Right renal cortex interstitium (tissue), 3 donors: ENCODE measurements at places on chromosomes 12 and 14.
A peak's percentile ranks its signal among the peaks of the same experiment; 100 is the strongest.

DNA sequence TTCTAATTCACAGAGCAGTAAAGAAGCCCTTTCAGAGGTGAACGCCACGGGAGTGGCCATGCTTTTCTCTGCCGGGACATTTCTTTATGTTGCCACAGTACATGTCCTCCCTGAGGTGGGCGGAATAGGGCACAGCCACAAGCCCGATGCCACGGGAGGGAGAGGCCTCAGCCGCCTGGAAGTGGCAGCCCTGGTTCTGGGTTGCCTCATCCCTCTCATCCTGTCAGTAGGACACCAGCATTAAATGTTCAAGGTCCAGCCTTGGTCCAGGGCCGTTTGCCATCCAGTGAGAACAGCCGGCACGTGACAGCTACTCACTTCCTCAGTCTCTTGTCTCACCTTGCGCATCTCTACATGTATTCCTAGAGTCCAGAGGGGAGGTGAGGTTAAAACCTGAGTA lies 26.2 kb upstream of the PLEKHD1 start:
- DNase-seq: no peak

GRCh38 chr12:3041558-3042164 lies 35.5 kb upstream of the TSPAN9 start:
- peak; percentile 54 for DNase-seq

DNA sequence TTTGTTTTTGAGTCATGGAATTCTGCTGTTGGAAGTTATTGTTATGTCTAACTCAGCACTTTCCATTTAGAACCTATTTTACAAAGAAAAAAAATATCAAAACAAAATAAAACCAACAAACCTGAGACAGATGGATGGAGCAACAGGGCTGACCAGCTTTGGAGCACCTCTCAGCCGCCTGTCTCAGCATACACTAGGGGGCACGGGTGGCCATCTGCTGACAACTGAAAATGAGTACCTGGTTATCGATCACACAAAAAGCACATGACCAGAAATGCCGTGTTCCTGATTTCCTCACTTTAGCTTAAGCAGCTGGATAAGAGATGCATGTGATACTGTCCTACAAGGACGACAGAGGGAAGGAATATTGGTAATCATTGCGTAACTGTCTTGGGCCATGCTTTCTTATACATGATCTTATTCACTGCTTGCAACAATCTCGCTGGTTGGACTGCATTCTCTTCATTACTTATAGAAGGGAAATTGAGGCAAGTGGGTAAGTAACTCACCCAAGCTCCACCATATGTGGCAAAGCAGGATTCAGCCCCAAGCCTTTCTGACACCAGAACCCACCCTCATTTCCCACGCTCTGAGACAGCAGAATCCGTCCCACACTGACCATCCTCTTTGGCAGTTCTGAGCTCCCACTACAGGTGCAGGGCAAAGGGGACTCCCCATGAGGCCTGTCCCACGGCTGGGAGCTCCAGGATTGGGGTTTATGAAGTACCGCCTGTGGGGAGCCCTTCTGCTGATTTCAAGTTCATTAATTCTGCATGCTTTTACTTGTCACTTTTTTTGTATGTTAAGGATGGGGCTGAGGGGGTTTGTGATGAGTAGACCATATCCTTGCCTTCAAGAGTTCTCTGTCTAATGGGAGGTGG lies 43.5 kb downstream of the C14orf132 start:
- no peak for DNase-seq

GRCh38 chr14:70472253-70473159 lies 20.5 kb downstream of the ADAM21 start:
- DNase-seq: no peak

- DNase-seq: no peak
These were observed 111.2 kb downstream of the ITPR2 start for GRCh38 chr12:26721800-26722199.

- DNase-seq: no peak
These were observed 33.5 kb downstream of the TEAD4 start for GRCh38 chr12:2992724-2993123.

- DNase-seq: no peak
These were observed 102.8 kb upstream of the BCAT1 start for GRCh38 chr12:25051656-25052195.

DNA sequence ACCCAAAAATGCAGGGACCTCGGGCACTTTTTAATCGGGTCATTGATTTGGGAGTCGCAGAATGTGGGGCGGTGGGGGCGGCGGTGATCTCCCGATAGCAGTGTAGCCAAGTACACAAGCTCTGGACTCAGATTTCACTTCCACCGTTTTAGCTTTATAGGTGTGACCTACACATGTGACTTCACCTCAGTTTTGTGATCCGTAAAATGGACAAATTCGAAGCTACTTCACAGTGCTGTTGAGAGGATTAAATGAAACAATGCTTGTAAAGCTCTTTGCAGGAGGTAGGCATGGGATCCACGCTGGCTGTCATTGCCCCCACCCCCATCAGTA lies 478 bp downstream of the RITA1 start:
- DNase-seq: no peak

- no peak for DNase-seq
These were observed 49.0 kb upstream of the SLC8A3 start for GRCh38 chr14:70237710-70238109.

DNA sequence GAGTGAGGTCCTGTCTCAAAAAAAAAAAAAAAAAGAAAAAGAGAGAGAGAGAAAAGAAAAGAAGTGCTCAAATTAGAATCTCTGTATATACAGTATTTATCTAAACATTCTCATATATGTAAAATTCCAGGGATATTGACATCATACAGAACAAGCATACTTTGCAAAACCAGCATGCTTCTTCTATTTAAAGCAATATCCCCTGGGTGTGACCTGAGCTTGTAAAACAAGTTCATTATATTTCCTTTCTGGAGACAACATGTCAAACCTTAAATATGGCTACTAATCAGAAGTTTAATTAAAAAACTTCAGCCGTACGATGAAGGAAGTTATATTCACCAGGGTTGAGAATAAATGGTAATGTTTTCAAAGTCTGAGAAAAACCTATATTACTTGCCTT lies 175.8 kb upstream of the HMGA2 start:
- DNase-seq: no peak

DNA sequence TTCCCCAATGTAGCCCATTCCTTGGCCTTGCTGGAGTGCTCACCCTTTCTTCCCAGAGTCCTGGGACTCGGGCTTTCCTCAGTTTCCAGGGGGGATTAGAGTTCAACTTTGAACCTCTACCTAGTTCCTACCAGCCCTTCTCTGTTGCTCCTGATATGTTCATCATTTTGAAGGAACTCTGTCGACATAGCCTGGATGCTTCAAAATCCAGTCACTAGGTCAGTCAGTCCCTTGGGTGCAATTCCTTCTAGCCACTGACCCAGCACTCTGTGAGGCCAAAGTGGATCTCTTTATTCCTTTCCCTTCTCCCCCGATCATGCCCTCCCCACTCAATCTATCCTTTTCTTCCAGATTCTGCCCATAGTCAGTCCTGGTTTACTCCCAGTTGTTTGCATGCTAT lies 72.3 kb upstream of the TMCC3 start:
- no peak for DNase-seq

- DNase-seq: no peak
These were observed 141.3 kb downstream of the TSPAN9 start for GRCh38 chr12:3218228-3219171.

GRCh38 chr14:62736048-62737043 lies 308.9 kb downstream of the KCNH5 start:
- DNase-seq: no peak

DNA sequence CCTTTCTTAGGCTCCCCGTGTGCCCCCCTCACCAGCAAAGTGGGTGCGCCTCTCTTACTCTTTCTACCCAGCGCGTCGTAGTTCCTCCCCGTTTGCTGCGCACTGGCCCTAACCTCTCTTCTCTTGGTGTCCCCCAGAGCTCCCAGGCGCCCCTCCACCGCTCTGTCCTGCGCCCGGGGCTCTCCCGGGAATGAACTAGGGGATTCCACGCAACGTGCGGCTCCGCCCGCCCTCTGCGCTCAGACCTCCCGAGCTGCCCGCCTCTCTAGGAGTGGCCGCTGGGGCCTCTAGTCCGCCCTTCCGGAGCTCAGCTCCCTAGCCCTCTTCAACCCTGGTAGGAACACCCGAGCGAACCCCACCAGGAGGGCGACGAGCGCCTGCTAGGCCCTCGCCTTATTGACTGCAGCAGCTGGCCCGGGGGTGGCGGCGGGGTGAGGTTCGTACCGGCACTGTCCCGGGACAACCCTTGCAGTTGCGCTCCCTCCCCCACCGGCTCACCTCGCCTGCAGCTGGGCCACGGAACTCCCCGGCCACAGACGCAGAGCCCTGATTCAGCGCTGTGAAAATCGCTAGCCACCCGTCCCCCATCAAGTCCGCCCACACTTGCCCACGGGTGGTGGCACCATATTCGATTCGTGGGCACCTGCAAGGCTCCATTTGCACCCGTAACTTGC lies 1.3 kb downstream of the TMEM233 start:
- no peak for DNase-seq

DNA sequence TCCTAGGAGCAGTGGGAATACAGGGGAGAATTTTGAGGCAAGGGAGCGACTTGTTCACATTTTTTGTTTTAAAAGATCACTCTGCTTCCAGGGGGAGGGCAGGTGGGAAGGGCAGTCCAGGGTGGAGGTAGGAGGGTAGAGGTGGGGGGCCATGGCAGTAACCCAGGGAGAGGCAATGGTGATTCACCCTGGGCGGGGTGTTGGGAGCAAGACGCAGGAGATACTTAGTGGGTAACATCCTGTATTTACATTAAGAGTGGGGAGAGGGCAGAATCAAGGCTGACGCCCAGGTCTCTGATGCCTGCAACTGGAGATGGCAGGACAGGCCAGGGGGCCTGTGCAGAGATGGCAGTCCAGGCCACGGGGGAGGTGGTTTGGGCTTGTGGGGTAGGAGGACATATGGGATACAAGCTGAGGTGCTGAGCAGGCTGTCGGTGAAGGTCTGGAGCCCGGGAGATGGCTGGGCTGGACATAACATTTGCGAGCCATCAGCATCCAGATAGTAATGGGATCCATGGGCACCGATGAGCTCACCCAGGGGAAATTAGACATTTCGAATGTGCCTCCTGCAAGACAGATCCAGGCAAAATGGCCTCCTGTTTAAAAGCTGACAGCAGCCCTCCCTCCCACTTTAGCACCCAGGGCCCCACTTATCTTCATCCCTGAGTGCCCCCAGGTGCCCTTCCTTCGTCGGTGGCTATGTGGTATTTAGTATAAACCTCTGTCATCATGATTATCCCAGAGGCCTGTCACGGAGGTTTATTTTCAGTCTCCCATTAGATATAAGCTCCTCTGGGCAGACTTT lies 9.3 kb downstream of the EML1 start:
- DNase-seq: no peak

GRCh38 chr12:54858562-54858961 lies 4.2 kb downstream of the MUCL1 start:
- no peak for DNase-seq

DNA sequence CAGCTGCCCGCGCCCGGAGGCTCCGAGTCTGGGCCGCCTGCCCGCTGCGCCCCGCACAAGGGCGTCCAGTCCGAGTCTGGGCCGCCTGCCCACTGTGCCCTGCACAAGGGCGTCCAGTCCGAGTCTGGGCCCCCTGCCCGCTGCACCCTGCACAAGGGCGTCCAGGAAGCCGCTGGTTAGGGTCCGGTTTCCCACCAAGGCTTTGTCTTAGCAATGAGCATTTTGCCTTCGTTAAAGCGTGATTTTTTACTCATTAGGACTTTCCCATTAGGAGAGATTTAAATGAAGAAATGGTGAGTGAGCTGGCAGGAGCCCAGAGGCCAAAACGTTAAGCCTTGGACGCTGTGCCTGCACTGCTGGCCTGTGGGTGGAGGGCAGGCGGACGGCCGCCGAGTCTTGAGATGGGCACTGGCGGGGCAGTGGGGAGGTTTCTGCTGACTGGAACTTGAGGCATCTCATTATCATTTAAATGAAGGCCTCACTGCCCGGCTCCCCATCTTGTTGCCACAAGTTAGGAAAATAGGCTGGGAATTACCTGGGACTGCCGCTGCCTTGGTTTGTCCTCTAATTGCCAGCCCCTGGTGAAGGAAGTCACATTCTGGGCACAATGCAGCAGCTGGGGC lies 36.0 kb downstream of the FBRSL1 start:
- no peak for DNase-seq

DNA sequence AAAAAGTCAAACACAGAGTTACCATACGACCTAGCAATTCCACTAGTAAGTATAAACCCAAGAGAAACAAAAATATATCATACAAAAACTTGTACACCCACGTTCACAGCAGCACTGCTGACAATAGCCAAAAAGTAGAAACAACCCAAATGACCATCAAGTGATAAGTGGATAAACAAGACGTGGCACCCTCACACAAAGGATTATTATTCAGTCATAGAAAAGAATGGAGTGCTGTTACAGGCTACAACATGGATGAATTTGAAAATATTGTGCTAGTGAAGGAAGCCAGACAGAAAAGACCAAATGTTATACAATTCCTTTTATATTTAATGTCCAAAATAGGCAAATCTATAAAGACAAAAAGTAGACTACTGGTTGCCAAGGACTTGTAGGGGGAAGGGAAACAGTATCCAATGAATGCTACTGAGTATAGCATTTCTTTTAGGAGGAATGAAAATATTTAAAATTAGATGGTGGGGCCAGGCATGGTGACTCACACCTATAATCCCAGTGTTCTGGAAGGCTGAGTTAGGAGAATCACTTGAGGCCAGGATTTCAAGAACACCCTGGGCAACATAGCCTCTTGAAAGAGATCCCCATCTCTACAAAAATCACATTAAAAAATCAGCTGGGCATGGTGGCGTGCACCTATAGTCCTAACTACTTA lies 41.9 kb downstream of the SPTLC2 start:
- DNase-seq: no peak

DNA sequence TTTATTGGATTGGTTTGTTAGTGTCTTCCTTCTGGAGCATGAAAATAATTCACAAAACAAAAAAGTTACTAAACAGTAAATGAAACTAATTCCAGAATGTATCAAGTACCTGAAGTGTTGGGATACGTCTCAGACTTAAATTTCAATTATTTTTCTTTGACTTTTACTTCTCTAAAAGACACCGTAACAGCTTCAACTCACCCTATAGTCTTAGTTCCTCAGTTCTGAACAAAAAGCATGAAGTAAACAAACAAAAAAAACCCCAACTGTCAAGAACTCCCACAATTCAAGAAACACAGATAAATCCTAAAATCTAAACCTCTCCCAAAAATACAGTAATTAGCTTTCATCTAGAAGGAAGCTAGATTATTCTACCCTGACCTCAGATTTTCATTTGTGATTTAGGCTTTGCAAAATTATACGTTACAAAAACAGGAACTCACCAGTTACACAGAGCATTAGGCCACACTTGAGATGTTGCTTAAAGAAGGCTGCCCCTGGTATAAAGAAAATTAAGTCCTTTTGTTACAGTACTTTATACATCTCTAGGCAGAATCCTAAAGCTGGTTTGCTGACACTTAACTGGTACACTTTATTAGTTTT lies 10.2 kb downstream of the HEATR5A start:
- DNase-seq: no peak

- DNase-seq: no peak
These were observed 13.0 kb upstream of the DIABLO start for GRCh38 chr12:122238861-122239260.

GRCh38 chr12:56299308-56299852 lies 750 bp downstream of the CS start:
- no peak for DNase-seq

DNA sequence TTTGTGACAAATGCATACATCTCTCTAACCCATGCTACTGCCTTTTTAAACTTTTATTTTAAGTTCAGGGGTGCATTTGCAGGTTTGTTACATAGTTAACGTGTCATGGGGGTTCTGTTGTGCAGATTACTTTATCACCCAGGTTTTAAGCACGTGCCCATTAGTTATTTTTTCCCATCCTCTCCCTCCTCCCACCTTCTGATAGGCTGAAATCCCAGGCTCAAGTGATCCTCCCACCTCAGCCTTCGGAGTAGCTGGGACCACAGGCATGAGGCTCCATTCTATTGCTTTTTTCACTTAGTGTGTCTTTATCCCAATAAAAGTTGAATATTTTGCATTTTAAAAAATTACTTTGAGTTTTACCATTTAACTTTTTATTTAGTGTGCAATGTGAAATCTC lies 68.9 kb downstream of the BAZ1A start:
- no peak for DNase-seq
